ENCODE measurements at places on chromosomes 5 and 9.

DNA sequence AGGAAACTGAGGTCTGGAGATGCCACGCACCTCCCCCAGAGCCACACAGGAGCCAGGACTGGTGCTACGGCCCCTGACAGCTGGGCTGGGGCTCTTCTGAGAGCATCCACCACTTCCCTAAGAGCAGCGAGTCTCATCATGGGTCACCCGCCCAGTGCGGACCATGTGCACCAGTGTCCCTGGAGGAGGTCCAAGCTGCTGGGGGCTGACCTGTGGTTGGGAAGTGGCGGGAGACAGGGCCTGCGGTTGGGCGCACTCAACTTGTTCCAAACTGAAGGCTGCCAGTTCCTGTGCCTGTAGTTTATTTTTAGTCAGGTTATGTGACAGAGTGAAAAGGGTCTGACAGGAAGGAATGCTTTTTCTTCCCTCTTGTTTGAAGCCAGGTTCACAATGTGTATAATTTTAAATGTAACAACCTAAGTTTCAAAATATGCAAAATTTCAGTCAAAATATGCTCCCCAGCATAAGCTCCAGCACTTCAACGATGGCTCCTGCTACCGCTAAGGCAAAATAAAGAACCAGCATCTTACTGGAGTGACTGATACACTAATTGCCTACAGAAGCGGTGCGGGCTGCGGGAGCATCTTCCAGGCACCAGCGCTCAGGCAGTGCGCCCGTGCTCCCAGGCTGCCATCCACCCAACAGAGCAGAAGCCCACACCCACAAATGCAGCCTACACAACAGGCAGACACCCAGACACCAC is 14.8 kb downstream of the BARHL1 start:
- H3K36me3 ChIP-seq = no peaks in the 10 kb centered on the region
- H3K4me1 ChIP-seq = no peaks in the 10 kb centered on the region
- DNase-seq = no peak
- H3K27ac ChIP-seq = no peak overlapping the region
- H3K4me3 ChIP-seq = no peak overlapping the region

- peak overlapping the region; percentile 55 for H3K27ac ChIP-seq
- DNase-seq = peak; percentile 71
- H3K4me1 ChIP-seq = peaks cover 39% of the 10 kb centered on the region
- no peaks in the 10 kb centered on the region for H3K36me3 ChIP-seq
- no peaks in the 10 kb centered on the region for H3K27me3 ChIP-seq
These were observed 91.4 kb upstream of the RANBP6 start for GRCh38 chr9:6106711-6107339.

GRCh38 chr9:17993024-17993423 is 414.2 kb downstream of the SH3GL2 start:
- no peaks in the 10 kb centered on the region for H3K4me1 ChIP-seq
- DNase-seq = no peak

DNA sequence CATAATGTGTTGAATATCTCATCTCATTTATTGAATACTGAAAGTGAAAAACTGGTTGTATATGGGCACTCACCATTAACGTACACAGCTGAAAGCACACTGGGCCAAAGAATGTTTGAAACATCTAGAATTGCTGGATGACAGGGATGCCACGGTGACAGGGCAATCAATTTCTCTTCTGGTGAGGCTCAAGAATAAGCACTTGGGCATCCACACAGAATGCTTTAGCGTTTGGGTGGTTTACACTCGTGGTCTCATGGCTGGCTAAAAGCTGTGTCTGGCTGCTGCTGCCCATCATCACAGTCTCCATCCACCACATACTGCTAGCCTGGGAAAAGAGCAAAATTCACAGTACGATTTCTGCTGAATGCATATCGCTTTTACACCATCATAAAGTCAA is 30.7 kb upstream of the IL31RA start:
- H3K4me1 ChIP-seq = peaks cover 8% of the 10 kb centered on the region
- peaks cover 6% of the 10 kb centered on the region for H3K27me3 ChIP-seq
- DNase-seq = no peak

- H3K4me1 ChIP-seq = no peaks in the 10 kb centered on the region
- no peak overlapping the region for H3K4me3 ChIP-seq
- no peaks in the 10 kb centered on the region for H3K36me3 ChIP-seq
- no peak overlapping the region for H3K27ac ChIP-seq
- DNase-seq = no peak
These were observed 81.0 kb upstream of the EQTN start for GRCh38 chr9:27377811-27378456.

- H3K4me1 ChIP-seq = no peaks in the 10 kb centered on the region
- H3K36me3 ChIP-seq = no peaks in the 10 kb centered on the region
- H3K4me3 ChIP-seq = no peak overlapping the region
- DNase-seq = no peak
- 0 out of 2 replicates have a peak, but pooled peaks cover 4% of the 10 kb centered on the region for H3K27me3 ChIP-seq
- H3K27ac ChIP-seq = no peak overlapping the region
These were observed 278.0 kb downstream of the NTRK2 start for GRCh38 chr9:84947412-84947972.

- H3K4me1 ChIP-seq = peaks cover 92% of the 10 kb centered on the region
- H3K27me3 ChIP-seq = no peaks in the 10 kb centered on the region
- H3K4me3 ChIP-seq = peak overlapping the region; percentile 36
These were observed 36.3 kb downstream of the TRIO start for GRCh38 chr5:14179446-14179845.

GRCh38 chr9:128428644-128429512 is 8.2 kb downstream of the CERCAM start:
- H3K4me1 ChIP-seq = no peaks in the 10 kb centered on the region
- DNase-seq = peak; percentile 32
- no peak overlapping the region for H3K4me3 ChIP-seq
- H3K36me3 ChIP-seq = peaks cover 25% of the 10 kb centered on the region

DNA sequence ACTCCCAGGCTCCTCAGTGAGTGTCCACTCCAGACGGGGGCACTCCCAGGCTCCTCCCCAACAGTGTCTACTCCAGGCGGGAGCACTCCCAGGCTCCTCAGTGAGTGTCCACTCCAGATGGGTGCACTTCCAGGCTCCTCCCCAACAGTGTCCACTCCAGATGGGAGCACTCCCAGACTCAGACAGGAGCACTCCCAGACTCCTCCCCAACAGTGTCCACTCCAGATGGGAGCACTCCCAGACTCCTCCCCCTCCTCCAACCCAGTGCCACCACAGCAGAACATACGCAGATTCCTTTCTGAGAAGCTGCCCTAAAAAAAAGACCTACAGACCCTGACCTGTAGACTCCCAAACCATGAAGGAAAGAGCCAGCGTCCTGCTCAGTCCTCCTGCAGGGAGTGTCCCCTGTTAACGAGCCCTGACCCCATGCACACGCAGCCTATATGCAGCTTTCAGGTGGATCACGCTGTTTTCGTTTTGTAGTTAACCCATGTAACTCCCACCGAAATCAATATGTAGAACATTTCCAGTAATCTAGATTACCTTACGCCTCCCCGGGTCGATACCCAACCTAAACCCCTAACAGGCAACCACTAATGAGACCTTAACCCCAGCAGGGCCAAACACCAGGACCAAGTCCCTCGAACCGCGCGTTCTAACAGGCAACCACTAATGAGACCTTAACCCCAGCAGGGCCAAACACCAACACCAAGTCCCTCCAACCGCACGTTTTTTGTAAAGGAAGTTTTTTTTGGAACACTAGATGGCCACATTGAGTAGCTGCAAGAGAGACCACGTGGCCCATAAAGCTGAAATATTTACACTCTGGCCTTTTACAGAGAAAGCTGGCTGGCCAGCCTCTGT is 15.7 kb downstream of the PNPLA7 start:
- 0 out of 2 replicates have a peak overlapping the region, but pooled peaks have one; percentile 24 for H3K4me3 ChIP-seq
- no peak overlapping the region for H3K27ac ChIP-seq
- no peaks in the 10 kb centered on the region for H3K4me1 ChIP-seq
- no peaks in the 10 kb centered on the region for H3K27me3 ChIP-seq
- DNase-seq = peak; percentile 82

GRCh38 chr5:95261437-95262175 is 23.3 kb downstream of the MCTP1 start:
- no peak overlapping the region for H3K4me3 ChIP-seq
- H3K27me3 ChIP-seq = peaks cover 7% of the 10 kb centered on the region
- DNase-seq = peak; percentile 58
- H3K4me1 ChIP-seq = no peaks in the 10 kb centered on the region

GRCh38 chr5:12313602-12314001 is 409.4 kb upstream of the CTNND2 start:
- DNase-seq = no peak
- no peaks in the 10 kb centered on the region for H3K4me1 ChIP-seq
- no peaks in the 10 kb centered on the region for H3K27me3 ChIP-seq
- H3K36me3 ChIP-seq = no peaks in the 10 kb centered on the region
- no peak overlapping the region for H3K4me3 ChIP-seq

DNA sequence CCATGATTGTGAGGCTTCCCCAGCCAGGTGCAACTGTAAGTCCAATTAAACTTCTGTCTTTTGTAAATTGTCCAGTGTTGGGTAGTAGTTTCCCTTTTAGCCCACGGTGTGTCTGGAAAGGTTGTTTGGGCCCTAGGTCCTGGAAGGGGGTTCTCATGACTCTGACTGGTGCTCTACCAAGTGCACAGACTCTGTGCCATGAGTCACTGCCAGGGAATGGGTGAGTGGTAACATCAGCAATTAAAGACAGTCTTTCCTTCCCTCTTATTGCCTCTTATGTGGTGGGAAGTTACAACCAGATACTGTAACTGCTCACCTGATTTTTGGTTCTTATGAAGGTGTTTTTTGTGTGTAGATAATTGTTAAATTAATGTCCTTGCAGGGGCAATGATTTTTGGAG is 141.2 kb downstream of the PRDM9 start:
- H3K27me3 ChIP-seq = no peaks in the 10 kb centered on the region
- no peaks in the 10 kb centered on the region for H3K4me1 ChIP-seq
- H3K4me3 ChIP-seq = no peak overlapping the region
- no peak overlapping the region for H3K27ac ChIP-seq

DNA sequence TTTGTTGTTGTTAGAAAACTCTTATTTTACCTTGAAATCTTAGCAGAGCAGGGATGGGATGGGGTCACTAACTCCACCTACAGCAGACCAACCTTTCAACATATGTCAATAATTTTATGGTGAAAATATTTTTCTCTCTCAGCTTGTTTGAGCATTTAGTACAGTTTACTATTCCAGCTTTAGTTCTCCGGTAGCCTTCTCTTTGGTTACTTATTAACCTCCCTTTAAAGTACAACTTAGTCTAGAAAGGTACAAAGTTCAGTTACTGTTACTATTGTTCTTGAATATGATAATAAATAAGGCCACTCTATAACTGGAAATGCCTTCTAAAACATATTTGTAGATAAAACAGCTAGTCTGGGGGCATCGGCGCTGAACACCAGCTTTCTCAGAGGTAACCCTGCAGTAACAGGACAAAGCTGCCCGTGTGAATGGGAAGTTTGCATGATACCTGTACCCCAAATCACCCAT is 233.3 kb downstream of the PCSK1 start:
- H3K27ac ChIP-seq = no peak overlapping the region
- no peaks in the 10 kb centered on the region for H3K36me3 ChIP-seq
- no peak overlapping the region for H3K4me3 ChIP-seq
- peaks cover 34% of the 10 kb centered on the region for H3K4me1 ChIP-seq
- no peak for DNase-seq
- no peaks in the 10 kb centered on the region for H3K27me3 ChIP-seq

DNA sequence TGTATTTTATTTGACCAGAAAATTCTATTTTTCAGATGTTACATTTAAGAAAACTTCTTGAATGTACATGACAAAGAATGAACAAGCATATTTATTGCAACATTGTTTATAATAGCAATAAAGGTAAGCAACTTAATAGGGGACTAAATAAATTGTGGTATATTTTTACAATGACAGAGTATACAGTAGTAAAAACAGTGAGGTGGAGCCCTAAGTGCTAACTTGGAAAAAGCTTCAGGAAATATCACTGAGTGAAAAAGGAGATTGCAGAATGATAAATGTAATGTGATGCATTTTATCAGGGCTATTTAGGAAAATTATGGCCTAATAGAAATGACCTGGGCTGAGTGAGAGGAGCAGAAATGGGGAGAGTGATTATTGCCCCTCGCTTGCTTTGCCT is 56.5 kb upstream of the SEMA6A start:
- H3K4me3 ChIP-seq = no peak overlapping the region
- no peak for DNase-seq
- H3K27me3 ChIP-seq = no peaks in the 10 kb centered on the region
- H3K36me3 ChIP-seq = no peaks in the 10 kb centered on the region
- no peak overlapping the region for H3K27ac ChIP-seq

DNA sequence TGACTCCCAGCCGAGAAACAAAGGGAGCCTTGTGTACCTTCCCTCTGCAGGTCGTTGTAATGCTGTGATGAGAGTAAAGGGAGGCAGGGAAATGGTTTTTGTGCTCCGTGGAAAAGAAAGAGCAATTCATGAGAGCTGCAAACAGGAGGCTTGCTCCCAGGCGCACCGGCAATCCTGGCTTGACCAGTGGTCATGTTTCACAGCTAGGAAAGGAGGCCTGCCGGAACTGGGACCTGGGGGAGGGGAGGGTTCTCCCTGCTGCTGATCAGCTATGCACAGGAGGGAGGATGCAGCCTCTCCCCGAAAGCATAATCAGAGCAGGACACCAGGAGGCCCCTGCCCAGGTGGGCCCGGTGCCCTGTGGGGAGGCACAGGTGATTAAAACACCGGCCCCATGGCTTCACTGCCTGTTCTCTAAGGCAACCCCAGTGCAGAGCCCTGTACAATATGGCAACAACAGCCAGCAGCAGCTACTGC is 131.3 kb downstream of the ZDHHC21 start:
- no peak for DNase-seq
- H3K27ac ChIP-seq = no peak overlapping the region
- no peaks in the 10 kb centered on the region for H3K27me3 ChIP-seq
- H3K4me1 ChIP-seq = no peaks in the 10 kb centered on the region

DNA sequence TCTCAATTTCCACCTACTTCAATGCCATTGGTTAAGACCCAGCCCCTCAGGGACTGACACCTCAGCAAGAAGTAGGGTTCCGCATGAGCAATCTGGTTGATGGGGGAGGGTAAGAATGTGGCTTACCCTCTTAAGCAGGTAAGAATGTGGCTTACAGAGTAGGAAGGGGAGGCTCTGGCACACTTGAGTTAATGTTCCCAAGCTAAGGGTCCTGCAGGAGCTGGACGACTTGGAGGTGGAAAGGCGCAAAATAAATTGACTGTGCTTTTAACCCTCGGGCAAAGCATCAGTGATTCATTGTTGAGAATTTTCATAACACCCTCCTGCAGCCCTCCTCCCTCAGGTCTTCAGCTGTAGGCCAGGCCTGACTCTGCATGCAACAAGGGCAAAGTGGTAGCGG is 24.9 kb upstream of the ADRA1B start:
- no peak overlapping the region for H3K27ac ChIP-seq
- no peaks in the 10 kb centered on the region for H3K4me1 ChIP-seq
- no peak overlapping the region for H3K4me3 ChIP-seq
- H3K36me3 ChIP-seq = no peaks in the 10 kb centered on the region
- no peaks in the 10 kb centered on the region for H3K27me3 ChIP-seq
